ENCODE measurements at places on chromosomes 4 and X.

DNA sequence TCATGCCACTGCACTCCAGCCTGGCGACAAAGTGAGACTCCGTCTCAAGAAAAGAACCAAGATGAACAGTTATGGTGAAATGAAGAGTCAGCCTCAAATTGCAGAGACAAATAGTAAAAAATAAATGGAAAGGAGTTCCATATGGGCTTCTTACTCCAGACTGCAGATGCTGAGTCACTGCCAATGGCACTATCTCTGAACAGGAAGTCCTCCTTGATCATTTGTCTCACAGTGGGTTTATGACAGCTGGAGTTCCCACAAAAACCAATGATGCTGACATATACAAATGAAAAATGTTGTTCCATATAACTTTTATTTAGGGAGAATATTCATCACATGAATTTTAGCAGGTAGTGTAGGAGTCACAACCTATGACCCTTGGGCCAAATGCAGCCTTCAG lies 631.6 kb downstream of the PCDH18 start:
- no peak for DNase-seq

- DNase-seq, result no peak
These were observed 22.8 kb upstream of the TLR2 start for GRCh38 chr4:153661215-153661822.

- no peak for DNase-seq
These were observed 7.6 kb upstream of the GUF1 start for GRCh38 chr4:44670506-44671199.

DNA sequence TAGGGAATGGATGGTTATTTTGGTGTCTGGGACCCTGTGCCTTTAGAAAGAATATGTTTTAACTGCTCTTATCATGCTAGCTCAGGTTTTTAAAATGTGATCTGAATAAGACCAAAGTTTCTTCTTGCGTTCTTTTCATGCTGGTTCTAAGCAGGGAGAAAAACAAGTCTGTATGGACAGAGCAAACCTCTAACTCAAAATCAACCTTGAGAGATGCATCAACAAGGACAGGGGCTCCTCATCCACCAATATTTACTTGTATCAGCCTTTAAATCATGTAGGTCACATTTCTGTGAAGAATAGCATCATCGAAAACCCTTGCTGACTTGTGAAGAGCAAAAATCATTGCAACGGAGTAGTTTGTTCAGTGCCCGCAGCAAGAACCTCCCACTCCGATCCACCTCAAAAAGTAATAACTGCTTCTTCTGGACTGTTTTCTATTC lies 1.2 kb downstream of the ATP10D start:
- DNase-seq, result no peak

DNA sequence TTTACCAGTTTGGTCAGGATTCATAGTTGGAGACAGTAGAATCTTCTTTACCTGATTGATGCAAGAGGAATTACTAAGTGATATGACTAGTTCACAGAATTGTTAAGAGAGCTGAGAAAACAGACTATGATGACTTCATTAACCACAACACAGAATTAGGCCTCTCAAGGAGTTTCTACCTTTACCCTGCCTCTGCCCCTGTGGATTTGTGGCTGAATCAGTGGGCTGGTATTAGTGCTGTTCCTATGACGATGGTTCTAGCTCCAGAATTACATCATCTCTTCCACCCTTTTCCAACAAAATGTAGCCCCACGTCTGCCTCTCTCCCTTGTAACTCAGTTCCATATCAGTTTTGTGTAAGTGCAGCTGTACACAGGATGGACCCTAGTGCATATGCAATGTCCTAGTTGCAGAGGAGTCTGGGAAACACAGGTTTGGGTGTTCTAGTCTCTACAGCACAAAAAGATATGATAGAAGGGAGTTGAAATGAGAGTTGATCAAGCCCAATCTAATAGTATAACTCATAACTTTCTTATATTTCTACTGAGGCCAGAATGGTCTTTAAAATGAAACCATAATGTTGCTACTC lies 99.3 kb downstream of the ANXA5 start:
- DNase-seq, result no peak

- no peak for DNase-seq
These were observed 74.6 kb upstream of the NALF2 start for GRCh38 chrX:69429339-69430015.

- DNase-seq, result no peak
These were observed 15.8 kb upstream of the GRSF1 start for GRCh38 chr4:70855464-70855863.

- no peak for DNase-seq
These were observed 73.9 kb downstream of the IRF2 start for GRCh38 chr4:184400375-184400870.

GRCh38 chr4:170884969-170885570 lies 795.3 kb upstream of the AADAT start:
- DNase-seq, result no peak

- DNase-seq, result no peak
These were observed 83.2 kb downstream of the GPR143 start for GRCh38 chrX:9682456-9682855.

DNA sequence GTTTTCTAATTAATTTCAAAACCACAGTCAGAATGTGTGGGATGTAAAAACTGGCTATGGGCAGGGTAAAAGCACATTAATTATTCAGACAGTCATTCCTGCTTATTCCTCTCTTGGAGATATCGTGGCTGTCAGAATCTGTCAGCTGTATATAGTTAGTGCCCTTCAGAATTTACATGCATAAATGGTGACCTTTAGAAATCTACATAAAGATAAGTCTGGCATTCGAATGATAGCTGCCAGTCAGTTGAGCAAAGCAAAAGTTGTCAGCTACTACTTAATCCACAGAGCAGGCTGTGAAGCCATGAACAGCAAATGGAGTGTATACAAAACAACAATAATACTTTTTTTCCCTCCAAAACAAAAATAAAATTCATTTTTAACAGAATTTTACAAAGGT lies 189.5 kb downstream of the ADGRL3 start:
- no peak for DNase-seq

DNA sequence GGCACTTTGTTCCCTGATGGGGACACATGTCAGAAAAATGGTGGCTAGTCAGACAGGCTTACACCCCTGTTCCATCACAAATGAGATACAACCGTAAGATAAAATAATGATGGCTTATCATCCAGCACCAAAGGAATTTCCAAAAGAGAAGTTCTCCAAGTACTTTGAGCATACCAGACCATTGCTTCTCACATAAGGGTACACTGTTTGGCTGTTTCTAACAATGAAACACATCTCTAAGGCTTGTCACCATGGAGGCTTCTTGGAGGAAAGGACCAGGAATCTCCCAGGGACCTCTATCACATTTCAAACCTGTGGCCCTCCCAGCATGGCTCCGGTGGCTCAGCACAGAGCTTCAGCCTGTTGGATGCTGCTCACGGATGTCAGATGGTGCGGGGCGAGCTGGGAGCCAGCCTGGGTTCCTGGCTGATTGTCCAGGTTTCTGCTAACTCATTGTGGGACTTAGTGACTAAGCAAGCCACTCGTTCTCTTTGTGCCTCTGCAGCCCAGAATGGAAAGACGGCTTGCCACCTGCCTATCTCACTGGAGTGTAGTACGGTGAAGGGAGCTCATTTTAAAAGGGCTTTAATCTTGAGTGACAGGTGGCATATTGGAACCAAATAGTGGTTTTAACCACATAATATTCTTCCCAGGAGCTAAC lies 54.5 kb downstream of the FHDC1 start:
- no peak for DNase-seq

GRCh38 chrX:153474718-153475117 lies 4.3 kb upstream of the HAUS7 start:
- DNase-seq, result peak; percentile 48

- DNase-seq, result no peak
These were observed 882.4 kb downstream of the C4orf33 start for GRCh38 chr4:129978315-129978714.

- DNase-seq, result no peak
These were observed 394.3 kb upstream of the SLIT2 start for GRCh38 chr4:19857380-19857779.

GRCh38 chr4:20462426-20463175 lies 210.9 kb downstream of the SLIT2 start:
- DNase-seq, result no peak

- peak; percentile 5 for DNase-seq
These were observed 42.9 kb downstream of the FNIP2 start for GRCh38 chr4:158811704-158812103.

DNA sequence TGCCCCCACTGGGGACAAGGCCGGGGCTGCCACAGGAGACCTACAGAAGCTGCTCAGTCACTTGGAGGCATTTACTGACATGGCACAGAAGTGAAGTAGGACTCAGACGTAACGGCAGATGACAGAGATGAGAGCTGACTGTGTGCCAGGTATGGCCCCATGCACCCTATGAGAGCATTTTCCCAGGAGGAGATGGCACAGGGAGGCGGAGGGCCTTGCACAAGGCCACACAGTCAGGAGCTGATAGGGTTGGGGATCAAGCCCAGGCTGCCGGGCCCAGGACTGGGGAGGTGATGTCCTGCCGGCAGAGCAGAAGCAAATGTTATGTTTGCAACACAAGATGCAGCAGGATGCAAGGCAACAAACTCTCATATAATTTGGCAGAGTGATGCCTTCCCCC lies 34.1 kb downstream of the NAT8L start:
- DNase-seq, result no peak
